Renal pelvis (tissue), 12 donors: ENCODE measurements at places on chromosomes 3 and 15. TPM values are rescaled to one million over a fixed set of nuclear protein-coding genes. Genes with fewer than 3 reads are reported as not detected.

The SOX14 gene
- not detected for polyA plus RNA-seq

GRCh38 chr3:55877703-55878102 is 390.6 kb upstream of the WNT5A start:
- no peak for DNase-seq

DNA sequence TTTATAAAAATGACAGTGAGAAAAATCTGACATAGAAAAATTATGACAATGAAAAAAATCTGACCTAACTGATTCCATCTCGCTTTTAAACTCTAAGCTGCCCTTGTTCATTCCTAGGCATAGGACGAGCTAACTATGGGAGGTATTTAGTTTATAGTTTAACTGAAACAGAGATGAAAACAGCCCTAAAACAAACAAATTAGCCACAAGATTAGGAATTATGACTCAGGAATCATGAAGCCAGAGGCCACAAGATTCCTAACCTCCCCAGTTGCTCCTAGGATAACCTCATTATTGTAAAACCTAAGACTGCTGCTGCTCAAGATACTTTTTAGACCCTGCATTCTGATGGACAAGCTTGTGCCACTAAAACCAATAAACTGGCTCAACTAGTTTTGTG is 122.7 kb upstream of the MNS1 start:
- no peak for DNase-seq

The NEK10 gene
- 2.8 TPM for polyA plus RNA-seq

GRCh38 chr3:42612928-42613327 is 12.4 kb downstream of the NKTR start:
- DNase-seq, result no peak

The RTF1 gene
- 64.1 TPM for polyA plus RNA-seq

The ROPN1 gene
- polyA plus RNA-seq, result 0.15 TPM

DNA sequence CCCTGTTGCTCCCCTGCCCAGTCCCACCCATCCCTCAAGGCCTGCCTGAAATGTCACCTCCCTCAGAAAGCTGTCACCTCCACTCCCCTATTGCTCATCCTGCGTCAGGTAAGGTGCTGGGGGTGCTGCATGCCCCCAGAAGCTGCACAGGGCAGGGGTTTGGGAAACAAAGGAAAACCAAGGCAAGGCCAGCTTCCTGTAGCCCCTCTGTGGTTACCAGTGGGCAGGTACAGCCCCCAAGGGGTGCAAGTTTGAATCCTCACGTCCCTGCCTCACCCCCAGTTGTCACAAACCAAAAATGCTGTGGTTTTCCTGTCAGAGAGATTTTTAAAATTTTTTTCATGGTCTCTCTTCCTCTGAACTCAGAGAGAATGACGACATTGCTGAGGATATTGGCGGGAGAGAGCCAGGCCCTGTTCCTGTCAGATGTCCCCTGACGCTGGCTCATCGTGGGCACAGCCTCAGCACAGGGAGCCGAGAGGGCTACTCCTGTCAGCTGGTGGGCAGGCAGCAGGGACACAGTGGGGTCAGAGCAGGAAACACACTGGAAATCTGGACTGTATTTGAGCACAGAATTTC is 27.0 kb downstream of the PSTPIP1 start:
- DNase-seq, result no peak

The CCR9 gene
- 0.13 TPM for polyA plus RNA-seq

The CA12 gene
- polyA plus RNA-seq, result 123 TPM

The SEMA3G gene
- 30.0 TPM for polyA plus RNA-seq

DNA sequence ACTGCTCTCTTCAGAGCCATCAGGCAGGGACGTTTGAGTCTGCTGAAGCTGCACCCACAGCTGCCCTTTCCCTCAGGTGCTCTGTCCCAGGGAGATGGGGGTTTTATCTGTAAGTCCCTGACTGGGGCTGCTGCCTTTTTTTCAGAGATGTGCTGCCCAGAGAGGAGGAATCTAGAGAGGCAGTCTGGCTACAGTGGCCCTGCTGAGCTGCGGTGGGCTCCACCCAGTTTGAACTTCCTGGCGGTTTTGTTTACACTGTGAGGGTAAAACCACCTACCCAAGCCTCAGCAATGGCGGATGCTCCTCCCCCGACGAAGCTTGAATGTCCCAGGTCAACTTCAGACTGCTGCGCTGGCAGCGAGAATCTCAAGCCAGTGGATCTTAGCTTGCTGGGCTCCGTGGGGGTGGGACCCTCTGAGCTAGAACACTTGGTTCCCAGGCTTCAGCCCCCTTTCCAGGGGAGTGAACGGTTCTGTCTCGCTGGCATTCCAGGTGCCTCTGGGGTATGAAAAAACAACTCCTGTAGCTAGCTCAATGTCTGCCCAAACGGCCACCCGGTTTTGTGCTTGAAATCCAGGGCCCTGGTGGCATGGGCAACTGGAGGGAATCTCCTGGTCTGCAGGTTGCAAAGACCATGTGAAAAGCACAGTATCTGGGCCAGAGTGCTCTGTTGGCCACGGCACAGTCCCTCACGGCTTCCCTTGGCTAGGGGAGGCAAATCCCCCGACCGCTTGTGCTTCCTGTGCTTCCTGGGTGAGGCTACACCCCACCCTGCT is 21.1 kb upstream of the ST6GAL1 start:
- no peak for DNase-seq

The SCN11A gene
- 1.6 TPM for polyA plus RNA-seq

DNA sequence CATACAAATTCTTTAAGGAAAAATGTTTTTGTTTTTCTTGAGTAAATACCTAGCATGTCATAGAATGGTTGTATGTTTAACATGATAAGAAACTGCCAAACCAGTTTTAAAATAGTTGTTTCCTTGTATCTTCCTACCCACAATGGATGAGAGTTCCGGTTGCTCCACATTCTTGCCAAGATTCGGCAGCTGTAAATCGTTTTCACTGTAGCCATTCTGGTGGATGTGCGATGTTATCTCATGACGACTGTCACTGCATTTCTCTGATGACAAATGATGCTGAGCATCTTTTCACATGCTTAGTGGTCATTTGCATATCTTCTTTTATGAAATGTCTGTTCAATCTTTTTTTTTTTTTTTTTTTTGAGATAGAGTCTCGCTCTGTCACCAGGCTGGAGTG is 36.6 kb upstream of the SH3GL3 start:
- no peak for DNase-seq

The GJD2 gene
- not detected for polyA plus RNA-seq

GRCh38 chr3:30044515-30044914 is 561.9 kb upstream of the TGFBR2 start:
- no peak for DNase-seq
